ENCODE measurements at places on chromosomes 2 and 18. TPM values are rescaled to one million over a fixed set of nuclear protein-coding genes. Genes with fewer than 3 reads are reported as not detected.

FBXO11 gene
- total RNA-seq, result 31.6 TPM

CTIF gene
- total RNA-seq, result 48.2 TPM

CFAP210 gene
- total RNA-seq, result not detected

C1GALT1C1L gene
- total RNA-seq, result 1.1 TPM

RAB17 gene
- total RNA-seq, result 0.28 TPM

RBM44 gene
- total RNA-seq, result 0.08 TPM

RAD51AP2 gene
- not detected for total RNA-seq

MARCHF4 gene
- 2.5 TPM for total RNA-seq

PPP4R3B gene
- total RNA-seq, result 34.4 TPM

C2orf81 gene
- 0.34 TPM for total RNA-seq

SGPP2 gene
- not detected for total RNA-seq

ITGB6 gene
- not detected for total RNA-seq

CRYGA gene
- not detected for total RNA-seq

ACMSD gene
- total RNA-seq, result not detected

REG3G gene
- not detected for total RNA-seq

TMEFF2 gene
- 0.25 TPM for total RNA-seq

FBXO15 gene
- not detected for total RNA-seq

RAB27B gene
- 0.88 TPM for total RNA-seq

ZSWIM2 gene
- not detected for total RNA-seq

WDR12 gene
- total RNA-seq, result 49.3 TPM

DRC1 gene
- not detected for total RNA-seq

ANKRD44 gene
- 8.4 TPM for total RNA-seq

CYTIP gene
- total RNA-seq, result not detected

IL1F10 gene
- not detected for total RNA-seq

UBE2E3 gene
- 208 TPM for total RNA-seq

C2orf66 gene
- total RNA-seq, result 0.05 TPM

GPC1 gene
- 63.4 TPM for total RNA-seq

NAT8 gene
- total RNA-seq, result not detected

GNAL gene
- total RNA-seq, result 5.5 TPM

ZNF516 gene
- total RNA-seq, result 17.4 TPM

ZRANB3 gene
- 3.8 TPM for total RNA-seq

NTSR2 gene
- not detected for total RNA-seq

CIB4 gene
- not detected for total RNA-seq

INHBB gene
- total RNA-seq, result 0.09 TPM

NXPH2 gene
- total RNA-seq, result 8.3 TPM

AKAIN1 gene
- total RNA-seq, result not detected

FSIP2 gene
- not detected for total RNA-seq

SCYGR6 gene
- not detected for total RNA-seq

CRYBA2 gene
- not detected for total RNA-seq

REG1B gene
- not detected for total RNA-seq

GPR55 gene
- total RNA-seq, result 2.6 TPM

Data from SJSA1 (cell line).